Activated T-cell treated with anti-CD3 and anti-CD28 coated beads, Interleukin-2, amount 50 U/mL, for 1 hour (primary cell): ENCODE measurements at places on chromosomes 6 and 20.
A peak's percentile ranks its signal among the peaks of the same experiment; 100 is the strongest.

- no peak for DNase-seq
These were observed 78.6 kb downstream of the AIG1 start for GRCh38 chr6:143139239-143139784.

- no peak for DNase-seq
These were observed 10.4 kb downstream of the COX7A2 start for GRCh38 chr6:75233092-75233615.

DNA sequence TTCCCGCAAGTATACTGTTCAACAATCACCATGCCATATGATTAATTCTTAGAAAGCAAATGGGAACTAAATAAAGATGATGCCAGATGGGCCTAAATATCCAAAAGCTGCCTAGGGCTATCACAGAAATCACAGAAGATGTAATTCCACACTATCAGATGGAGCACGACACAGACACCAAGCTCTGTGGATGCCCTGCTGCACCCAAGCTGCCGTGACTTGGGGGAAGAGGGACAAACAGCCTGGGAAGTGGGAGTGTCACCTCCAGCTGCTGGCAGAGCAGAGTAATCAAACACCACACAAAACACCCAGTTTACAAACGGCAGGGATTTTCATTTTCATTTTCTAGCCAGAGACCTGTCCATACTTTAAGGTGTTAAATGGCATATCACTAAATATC, 35.7 kb downstream of the PDE10A start:
- no peak for DNase-seq

DNA sequence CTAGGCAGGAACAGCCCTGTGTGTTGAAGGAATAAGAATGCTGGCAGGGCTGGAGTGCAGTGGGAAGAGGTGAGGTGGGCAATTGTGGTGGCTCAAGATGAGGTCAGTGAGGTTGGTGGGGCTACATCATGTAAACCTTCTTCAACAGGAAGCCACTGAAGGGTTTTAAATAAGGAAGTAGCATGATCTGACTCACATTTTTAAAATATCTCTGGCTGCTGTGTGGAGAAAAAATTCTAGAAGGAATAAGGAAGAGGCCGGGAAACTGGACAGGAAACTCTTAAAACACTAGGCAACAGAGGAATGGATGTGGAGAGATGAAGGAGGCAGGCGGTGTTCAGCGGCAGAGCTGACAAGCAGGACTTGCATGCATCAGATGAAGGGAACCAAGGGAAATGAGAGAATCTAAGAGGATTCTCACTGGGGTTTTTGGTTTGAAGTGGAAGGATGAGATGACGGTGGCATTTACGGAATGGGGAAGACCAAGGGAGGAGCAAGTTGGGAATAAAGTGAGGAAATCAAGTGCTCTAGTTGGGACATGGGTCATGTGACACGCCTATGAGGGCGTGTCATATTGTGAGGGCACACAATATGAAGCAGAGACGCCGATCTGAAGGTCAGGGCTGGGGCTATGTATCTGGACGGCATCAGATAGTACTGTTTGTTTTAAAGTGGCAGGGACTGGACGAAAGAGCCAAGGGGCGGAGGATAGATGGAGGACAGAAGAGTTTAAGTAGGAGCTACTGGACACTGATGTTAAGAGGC, 18.2 kb downstream of the TMEM242 start:
- DNase-seq: no peak

DNA sequence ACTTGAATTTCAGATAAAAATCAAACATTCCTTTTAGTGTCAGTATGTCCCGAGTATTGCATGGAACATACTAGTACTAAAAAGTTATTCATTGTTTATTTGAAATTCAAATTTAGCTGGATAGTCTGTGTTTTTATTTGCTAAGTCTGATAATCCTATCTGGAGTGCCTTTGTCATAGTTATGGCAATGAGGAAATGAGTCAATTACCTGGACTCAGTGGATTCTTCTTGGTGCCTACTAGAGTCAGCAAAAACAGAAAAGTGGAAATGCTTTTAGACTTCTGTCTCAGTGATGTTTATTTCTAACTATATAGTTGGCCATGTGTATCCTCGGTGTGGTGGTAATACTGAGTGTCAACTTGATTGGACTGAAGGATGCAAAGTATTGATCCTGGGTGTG, 121.3 kb upstream of the EEF1E1 start:
- DNase-seq: no peak

DNA sequence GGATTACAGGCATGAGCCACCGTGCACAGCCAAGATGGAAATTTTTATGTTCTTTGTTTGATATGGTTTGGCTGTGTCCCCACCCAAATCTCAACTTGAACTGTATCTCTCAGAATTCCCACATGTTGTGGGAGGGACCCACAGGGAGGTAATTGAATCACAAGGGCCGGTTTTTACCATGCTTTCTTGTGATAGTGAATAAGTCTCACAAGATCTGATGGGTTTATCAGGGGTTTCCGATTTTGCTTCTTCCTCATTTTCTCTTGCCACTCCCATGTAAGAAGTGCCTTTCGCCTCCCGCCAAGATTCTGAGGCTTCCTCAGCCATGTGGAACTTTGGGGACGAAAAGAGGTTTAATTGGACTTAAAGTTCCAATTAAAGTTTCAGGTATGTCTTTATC, 14.6 kb downstream of the EEF1A1 start:
- DNase-seq: no peak

- DNase-seq: no peak
These were observed 206.9 kb downstream of the IBTK start for GRCh38 chr6:82040405-82041221.

- no peak for DNase-seq
These were observed 120.7 kb upstream of the ADGRF1 start for GRCh38 chr6:47162793-47163192.

DNA sequence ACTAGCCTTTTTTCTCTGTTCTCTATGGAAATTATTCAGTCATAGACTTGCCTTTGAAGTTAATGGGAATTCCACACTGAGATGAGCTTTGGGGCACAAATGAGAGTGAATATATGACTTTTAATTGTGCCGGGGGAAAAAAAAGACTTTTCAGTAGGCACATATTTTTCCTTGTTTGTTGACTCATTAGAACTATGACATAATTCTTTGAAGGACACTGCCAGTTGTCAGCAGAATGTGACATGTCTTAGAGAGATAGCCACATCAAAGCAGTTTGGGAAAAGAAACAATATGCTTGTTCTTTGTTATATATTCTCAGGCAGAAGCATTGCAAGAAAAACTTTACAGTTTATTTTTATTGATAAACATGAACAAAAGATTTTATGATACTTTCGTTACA, 138.3 kb downstream of the COL9A1 start:
- no peak for DNase-seq

DNA sequence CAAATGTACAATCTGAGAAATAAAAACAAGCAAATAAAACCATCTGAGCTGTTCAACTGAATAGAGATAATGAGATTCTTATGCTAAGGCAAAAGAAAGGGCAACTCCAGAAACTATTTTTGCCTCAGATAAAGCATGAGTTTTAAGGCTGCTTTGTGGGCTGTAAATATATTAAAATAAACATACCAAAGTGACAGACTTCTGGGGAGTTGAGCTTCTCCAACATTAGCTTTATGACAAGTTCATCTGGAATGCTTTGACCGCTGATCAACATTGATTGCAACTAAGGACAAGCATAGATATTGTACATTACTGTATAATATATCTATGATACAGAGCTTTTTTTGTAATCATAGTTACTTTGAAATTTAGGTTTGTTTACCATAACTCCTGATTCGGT, 19.3 kb downstream of the AK9 start:
- DNase-seq: no peak

GRCh38 chr6:3337521-3338350, 79.0 kb downstream of the PSMG4 start:
- DNase-seq: no peak

GRCh38 chr6:77926198-77926751, 273.4 kb downstream of the MEI4 start:
- no peak for DNase-seq

DNA sequence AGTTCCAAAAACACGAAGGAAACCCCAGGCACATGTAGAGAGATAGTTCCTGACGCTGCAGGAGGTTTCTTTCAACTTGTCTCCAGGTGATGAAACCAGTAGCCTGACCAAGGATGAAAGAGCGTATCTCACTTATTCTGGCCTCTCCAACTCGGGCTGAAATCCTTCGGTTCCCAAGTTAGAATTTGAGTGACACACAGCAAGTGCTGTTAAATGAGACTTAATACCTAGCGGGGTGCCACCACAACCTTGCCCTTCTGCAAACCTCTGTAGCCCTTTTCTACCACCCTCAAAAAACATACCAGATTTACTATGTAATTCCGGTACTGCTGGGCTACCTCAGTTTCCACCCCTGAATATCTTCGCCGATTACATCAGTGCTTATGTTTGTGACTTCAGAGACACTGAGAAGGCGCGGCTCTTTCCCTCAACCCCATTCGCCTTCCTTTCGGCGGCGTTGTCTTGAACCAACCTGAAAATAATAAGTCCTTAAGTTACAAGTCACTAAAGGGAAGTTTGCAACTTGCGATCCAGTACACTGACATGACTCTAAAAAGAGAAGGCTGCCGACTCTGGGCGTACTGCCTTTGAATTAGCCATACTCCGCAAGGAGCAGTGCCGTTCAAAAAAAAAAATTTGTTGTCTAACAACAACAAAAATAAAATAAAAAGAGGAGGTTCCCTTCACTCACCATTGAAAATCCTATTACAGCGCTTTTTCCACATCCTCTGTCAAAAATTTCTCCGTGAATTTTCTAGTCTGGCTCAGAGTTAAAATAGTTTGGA, 194.9 kb upstream of the ZNF184 start:
- DNase-seq: no peak

GRCh38 chr20:62820208-62820961, 3.5 kb downstream of the COL9A3 start:
- no peak for DNase-seq

- no peak for DNase-seq
These were observed 704.2 kb upstream of the CITED2 start for GRCh38 chr6:140078561-140079125.

- peak; percentile 57 for DNase-seq
These were observed 11.2 kb downstream of the GNAS-AS1 start for GRCh38 chr20:58839474-58839874.

DNA sequence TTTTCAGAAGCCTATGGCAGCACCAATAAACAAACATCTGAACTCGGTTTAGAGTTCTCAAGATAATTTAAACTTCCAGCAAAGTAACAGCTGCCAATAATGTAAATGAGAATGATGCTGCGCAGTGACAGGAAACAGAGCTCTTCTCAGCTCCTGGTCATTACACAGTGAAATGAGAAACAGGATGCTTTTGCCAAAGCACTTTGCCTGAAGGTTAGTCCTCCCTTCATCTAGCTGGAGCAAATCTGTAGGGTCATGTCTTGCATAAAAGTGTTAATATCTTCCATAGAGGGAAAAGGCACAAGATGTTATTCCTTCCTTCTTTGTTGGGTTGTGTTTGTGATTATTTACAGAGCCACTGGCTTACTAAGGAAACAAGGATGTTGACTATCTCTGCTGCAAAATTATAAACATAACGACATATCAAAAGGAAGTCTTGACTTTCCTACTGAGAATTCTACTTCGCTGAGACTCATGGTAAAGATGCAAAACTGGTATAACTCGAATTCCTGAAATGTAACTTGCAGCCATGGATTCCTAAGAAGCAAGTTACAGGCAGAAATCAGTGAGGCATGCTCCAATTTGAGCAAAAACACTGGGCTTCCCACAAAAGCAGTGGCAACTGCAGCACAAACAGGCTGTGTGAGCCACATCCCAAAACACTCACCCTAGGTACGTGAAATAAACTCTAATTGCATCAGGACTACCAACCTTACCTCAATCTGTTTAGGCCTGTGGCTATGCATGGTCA, 102.5 kb upstream of the BEND6 start:
- no peak for DNase-seq

DNA sequence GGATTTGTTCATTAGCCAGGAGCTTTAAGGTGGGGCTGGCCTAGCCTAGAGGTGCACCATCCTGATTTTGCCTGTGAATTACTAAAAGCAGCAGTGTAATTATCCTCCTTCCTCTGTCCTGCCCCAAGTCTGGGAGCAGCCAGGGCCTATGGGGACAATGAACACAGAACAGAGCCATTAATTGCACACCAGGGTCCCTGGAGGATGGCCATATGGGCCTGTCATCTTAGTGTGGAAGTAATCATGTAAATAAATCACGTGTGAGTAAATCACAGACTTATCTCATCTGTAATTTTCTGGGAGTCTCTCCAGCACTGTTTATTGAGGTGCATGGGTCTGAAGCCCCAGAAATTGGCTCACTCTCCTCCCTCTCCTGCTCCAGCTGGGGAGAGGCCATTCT, 176.3 kb downstream of the LRFN2 start:
- no peak for DNase-seq

GRCh38 chr20:45266977-45267376, 12.6 kb upstream of the SLPI start:
- DNase-seq: no peak

GRCh38 chr6:99344289-99344688, 5.2 kb downstream of the FAXC start:
- DNase-seq: no peak

- DNase-seq: no peak
These were observed 130.5 kb upstream of the NOX3 start for GRCh38 chr6:155586090-155586489.

DNA sequence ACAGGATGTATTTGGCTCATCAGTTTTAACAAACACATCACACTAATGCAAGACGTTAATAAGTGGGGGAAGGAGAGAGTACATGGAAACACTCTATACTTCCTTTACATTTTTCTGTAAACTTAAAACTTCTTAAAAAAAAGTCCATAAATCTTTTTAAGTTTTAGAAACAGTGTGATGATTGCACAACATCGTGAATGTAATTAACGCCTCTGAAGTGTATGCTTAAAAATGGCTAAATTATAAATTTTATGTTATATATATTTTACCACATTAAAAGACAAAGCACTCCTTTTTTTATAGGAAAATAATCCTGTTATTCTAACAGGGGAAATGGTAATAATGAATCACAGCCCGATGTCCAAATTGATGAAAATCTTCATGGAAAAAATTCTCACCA, 144.1 kb upstream of the RUNX2 start:
- no peak for DNase-seq

- DNase-seq: no peak
These were observed 24.4 kb downstream of the RRAGD start for GRCh38 chr6:89387516-89388201.

GRCh38 chr6:16751251-16751946, 9.9 kb downstream of the ATXN1 start:
- DNase-seq: no peak

DNA sequence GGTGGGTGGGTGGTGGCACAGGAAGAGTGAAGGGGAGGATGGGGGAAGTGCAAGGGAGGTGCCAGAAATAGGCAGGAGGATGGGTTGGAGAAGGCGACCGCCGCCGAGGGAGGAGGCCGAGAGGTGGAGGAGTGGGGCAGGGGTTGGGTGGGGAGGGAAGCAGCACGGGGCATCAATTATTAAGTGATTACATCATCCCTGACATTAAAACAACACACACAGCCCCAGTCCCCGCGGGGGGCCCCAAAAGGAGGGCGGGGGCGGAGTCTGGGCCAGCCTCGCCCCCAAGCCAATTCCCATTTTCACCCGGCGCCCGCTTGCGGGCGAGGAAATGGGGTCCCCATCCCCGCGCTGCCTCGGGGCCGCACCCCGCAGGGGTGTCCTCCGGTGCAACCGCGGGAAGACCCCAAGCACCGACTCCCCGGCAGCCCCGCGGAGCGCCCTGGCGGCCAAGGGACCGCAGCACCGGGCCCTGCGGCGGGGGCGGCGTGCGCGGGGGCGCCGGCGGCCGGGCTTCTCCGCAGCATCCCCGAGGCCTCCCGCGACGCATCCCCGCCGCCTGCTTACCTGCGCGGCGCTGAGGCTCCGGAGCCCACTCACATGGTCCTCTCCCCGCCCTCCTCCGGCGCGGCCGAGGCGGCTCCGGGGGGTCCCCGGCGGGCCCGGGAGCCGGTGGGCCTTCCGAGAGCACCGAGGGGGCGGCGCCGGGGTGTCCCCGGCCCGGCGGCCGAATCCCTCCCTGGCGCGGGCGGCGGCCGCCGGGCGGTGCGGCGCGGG, 663 bp downstream of the FYN start:
- peak; percentile 84 for DNase-seq
